ENCODE measurements at places on chromosomes 11 and 22.

DNA sequence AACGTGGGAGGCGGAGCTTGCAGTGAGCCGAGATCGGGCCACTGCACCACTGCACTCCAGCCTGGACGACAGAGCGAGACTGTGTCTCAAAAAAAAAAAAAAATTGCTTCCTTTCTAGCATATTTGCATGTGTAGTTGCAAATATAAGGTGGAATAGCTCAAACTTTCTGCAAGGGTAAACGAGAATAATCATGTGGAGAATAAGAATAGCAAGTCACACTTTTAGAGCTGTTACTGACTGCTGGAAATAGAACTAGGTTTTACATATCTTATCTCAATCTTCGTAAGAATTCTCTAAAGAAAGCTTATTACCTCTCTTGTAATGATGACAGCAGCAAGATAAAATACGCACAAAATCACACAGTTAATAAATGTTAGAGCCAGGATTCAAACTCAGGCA, 1.6 kb downstream of the L3MBTL2 start:
- no peak for DNase-seq

DNA sequence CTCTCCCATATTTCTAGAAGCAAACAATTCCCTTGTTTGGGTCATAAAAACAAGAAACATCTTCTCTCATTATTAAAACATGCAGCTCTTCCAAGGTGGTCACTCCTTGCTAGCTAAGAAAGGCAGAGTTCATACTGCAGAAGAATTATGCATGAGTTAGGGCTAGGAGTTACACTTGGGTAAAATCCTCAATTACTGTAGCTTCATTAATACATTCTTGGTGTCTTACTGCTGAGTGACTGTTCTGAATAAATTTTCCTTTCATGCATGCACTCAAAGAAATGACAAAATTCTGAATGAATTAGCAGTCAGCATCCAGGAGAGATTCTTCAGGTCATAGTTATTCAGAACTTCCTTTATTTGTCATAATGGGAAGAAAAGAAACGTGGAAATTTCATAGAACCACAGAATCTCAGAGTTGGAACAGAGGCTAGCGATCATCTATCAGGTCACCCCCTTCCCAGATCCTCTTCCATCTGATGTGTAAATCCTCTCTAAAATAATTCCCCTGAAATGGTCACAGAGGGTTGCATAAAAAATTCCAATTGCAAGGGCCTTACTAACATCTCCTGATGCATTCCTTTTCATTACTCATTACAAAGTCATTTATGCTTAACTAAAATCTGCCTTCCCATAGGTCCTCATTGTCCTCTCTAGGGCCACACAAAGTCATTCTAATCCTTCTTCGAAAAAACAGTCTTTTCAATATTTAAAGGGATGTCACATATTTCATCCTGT, 771.5 kb downstream of the DLG2 start:
- no peak for DNase-seq

DNA sequence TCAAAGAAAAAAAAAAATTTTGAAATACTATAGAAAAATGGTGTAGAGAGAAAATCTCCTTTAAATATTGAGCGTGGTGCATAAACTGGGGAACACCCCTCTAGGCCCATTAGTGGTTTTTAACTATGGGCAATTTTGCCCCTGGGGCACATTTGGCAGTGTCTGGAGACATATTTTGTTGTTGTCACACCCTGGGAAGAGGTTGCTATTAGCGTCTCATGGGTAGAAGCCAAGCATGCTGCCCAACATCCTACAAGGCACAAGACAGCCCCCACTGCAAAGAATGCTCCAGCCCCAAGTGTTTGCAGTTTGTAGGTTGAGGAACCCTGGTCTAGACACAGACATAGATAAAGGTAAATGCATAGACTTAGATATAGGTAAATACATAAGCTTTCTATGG, 92.6 kb downstream of the KIAA1671 start:
- DNase-seq, result no peak

GRCh38 chr11:119780222-119780953, 51.4 kb upstream of the NECTIN1 start:
- no peak for DNase-seq

- no peak for DNase-seq
Measured at GRCh38 chr11:124577716-124578427, 8.1 kb downstream of the OR8A1 start.

- no peak for DNase-seq
Measured at GRCh38 chr11:35853971-35854370, 89.9 kb upstream of the LDLRAD3 start.

- no peak for DNase-seq
Measured at GRCh38 chr22:21044931-21045584, 688 bp upstream of the LRRC74B start.

DNA sequence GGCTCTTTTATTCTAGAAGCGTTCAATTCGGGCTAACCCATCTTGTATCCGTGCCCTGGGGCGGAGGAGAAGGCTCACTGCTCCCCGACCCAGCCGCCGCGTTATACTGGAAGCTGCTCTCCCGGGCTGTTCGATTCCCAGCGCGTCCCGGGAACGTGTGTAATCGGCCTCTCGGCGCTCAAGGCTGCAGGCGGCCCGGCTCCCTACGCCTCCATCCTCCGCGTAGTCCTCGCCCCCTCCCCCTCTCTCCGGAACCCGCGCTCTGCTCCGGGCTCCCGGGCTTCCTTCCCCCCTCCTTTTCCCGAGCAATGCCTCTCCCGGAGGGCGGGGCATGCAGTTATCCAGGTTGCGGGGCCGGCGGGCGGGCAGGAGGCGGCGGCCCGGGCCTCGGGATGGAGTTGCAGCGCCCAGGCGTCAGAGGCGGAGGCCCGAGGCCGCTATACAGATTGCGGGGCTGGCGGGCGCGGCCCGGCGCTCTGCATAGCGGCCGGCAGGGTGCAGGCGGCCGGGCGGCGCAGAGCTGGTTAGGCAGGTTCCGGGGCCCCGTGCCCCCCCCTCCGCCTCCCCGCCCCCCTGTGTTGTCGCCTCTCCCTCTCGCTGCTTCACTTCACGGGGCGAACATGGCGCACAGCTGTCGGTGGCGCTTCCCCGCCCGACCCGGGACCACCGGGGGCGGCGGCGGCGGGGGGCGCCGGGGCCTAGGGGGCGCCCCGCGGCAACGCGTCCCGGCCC, at the start of gene KMT2A:
Gene KMT2A (plus strand): TSS at position 600 of the 732 bp plus-strand sequence. CDS start 21 bp downstream, at position 621.
- peak; percentile 94 for DNase-seq

DNA sequence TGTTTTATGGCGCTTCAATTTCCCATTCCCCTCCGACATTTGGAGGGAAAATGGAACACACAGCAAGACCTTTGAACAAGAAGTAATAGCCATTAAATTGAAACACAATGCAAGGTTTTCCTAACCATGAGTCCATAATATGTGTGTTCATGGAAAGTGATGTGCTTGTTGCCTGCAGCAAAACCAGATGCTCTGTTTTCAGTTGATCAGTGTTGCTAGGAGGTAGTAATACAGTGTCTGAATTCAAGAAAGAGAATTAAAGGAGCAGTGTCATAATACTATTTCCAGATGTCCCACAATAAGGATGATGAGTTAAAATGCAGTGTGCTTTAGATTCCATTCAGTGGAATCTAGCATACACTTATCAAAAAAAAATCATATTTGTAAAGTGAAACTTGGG, 637.4 kb upstream of the API5 start:
- no peak for DNase-seq

- DNase-seq, result no peak
Measured at GRCh38 chr11:128153697-128154048, 433.7 kb downstream of the ETS1 start.

GRCh38 chr11:12102588-12103410, 7.6 kb upstream of the MICAL2 start:
- no peak for DNase-seq

DNA sequence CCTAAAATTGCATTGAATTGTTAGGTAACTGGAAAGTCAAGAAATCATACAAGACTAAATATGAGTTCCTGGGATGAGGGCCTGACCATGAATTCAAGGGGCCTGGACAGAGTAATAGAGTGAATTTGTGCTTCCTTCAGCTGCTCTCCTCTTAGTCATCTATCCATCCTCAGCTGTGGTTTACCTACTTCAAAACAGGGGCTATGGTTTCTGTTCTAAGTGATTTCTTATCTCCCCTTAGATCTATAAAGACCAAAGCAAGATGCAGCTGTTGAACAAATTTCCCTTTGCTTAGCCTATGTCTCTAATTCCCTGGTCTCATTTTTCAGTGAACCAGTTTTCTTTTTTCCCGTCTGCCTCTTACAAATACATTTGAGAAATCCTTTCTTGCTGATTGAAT, 428.5 kb downstream of the FAM181B start:
- DNase-seq, result no peak

- DNase-seq, result no peak
Measured at GRCh38 chr11:119608201-119608600, 120.8 kb downstream of the NECTIN1 start.

DNA sequence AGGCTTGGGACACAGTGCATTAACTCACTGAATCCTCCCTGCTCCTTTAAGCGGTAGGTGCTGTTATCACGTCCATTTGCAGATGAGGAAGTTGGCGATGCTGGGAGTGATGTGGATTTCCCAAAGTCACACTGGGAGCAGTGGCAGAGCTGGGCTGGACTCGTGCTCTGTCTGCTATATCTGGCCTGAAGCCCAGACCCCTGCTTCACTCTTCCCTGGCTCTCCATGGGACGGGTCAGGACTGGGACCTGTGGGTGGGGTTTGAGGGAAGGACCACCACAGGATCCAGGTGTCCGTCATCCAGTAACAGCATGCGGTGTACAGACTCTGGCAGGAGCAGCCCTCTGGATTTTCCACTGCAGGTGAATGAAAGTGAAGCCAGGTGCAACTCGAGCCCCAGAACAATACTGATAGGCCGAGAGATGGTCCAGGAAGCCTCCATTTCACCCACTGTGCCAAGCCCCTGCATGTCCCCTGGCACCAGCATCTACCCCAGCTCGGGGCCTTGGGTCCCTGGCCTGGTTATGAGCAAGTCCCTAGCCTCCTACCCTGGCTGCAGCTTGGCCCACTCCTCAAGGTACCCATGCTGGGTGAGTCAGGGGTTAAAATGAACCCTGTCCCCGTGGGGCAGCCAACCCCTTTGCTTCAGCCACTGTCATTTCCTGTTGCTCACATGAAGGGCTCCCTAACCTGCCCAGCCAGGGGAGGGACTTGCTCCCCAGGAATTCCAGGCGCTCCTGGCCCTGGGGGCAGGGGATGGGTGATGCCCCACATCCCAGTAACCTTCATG, 4.2 kb downstream of the USP2 start:
- no peak for DNase-seq

DNA sequence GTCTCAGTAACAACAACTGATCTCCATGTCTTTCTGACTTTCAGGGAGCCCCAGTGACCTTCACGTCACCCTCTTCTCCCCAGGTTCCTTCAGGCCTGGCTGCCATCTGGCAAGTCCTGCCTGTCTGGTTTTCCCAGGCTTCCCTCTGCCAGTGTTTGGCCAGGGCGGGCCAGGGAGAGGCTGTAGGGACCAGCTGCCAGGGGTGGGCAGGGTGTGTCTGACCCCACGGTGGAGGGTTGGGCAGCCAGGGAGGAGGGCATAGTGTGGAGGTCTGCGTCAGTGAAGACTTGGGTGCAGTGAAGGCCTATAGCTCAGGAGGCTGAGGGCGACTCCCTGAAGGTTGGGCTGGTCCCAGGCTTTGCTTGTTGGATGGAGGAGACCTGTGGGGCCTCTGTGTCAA, 11.9 kb upstream of the MRGPRX2 start:
- no peak for DNase-seq

DNA sequence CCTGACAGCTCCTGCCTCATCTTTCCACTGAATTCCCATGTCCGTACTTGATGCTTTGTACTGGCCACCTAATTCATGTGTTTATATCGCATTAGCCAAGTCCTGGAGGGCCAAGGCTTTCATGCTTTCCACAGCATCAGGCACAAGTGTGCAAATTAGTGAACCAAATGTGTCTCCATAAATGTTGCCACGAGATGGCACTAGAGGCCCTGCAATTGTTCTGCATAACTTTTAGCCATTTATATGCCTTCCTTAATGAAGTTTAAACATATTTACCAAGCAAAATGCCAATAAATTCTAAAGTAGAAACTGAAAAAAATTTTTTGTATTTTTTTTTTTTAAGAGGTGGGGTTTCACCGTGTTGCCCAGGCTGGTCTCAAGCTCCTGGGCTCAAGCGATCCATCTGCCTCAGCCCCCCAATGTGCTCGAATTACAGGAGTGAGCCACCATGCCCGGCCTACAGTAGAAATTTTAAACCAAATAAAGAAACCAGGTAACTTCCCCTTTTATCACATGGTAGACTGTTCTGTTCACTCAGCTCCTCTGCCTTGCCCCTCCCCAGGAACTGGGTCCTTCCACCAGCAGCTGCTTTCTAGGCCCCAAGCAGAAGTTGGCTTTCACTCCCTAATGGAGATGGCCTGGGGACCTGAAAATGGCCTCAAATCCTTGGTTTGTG, 20.8 kb upstream of the IL18BP start:
- no peak for DNase-seq

- DNase-seq, result peak; percentile 52
Measured at GRCh38 chr11:43576803-43577521, 103.6 kb upstream of the HSD17B12 start.

DNA sequence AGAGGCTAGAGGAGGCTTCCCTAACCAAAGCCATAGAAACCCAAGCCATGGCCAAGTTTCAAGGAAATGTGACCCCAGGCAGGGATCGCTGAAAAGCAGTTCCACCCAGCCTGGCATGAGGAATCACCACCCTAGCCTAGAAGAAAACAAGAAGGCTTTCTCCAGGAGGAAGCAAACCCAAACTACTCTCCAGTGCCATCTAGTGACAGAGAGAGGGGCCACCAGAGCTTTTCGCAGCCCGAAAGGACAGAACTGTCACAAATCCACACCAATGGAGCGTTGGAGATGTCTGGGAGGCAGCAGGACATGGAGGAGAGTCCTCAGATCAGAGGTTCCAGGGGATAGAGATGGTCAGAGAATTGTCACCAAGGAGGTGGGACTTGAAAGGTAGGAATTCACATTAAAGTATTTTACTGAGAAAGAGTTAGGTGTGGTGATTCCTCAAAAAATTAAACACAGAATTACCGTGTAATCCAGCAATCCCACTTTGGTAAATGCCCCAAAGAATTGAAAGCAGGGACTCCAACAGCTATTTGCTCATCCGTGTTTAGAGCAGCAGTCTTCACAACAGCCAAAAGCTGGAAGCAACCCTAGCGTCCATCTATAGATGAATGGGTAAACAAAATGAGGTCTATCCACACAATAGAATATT, 67.3 kb upstream of the NUP50 start:
- DNase-seq, result no peak

GRCh38 chr11:43947815-43948214, 5.4 kb downstream of the C11orf96 start:
- no peak for DNase-seq

DNA sequence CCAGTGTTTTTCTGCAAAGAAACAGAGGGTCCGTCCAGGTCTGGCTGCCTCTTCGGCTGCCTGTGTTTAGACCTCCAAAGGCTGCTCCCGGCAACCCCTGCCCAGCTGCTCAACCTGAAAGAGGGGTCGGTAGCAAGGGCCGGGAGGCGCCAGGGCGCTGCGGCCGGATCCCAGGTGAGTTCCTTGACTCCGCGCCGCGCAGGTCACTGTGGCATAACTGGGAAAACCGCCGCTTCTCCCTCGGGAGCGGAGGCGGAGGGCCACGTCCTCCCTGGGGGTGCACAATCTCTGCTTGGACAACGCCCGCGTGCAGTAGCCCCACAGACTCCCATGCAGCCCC, 1.0 kb upstream of the BRSK2 start:
- DNase-seq, result peak; percentile 21

GRCh38 chr11:70317581-70318305, 47.3 kb downstream of the PPFIA1 start:
- no peak for DNase-seq

GRCh38 chr11:64675450-64676260, 47.3 kb downstream of the NRXN2 start:
- no peak for DNase-seq
